Stimulated activated CD8-positive, alpha-beta memory T cell treated with anti-CD3 and anti-CD28 coated beads, Interleukin-7, amount 100 ng/mL, for 48 hours (primary cell): ENCODE measurements at places on chromosomes 2 and 18.

DNA sequence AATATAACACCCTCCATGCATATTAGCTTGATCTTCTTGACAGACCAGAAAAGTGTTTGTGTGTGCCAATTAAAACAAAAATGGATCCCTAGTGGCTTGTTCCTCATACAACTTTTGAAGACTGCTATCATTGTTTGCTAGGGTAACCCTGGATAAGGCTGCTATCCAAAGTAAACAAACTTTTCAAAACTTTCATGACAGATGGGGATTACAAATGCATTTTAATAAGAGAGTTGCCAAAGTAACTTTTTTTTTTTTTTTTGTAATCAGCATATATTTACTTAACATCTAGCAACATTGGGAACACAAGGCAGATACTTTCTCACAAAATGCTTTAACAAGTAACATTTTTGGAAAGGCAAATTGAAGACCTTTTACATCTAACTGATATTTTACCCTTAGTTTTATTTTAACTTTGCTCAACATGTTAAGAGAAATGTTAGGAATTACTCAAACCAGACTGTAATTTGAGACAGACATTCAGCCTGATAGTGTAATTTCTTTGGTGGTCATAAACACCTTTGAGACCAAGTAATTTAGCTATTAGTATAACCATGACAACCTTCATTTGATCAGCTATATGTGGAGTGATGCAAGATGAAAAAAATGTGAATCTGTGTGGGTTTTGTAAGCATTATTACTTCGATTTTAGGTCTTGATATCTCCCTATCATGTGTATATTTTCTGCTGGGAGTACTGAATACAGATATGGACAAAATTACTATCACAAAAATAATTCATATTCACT, 300.9 kb downstream of the ARHGAP15 start:
- no peak for DNase-seq

GRCh38 chr2:127277028-127277427, 16.9 kb downstream of the ERCC3 start:
- no peak for DNase-seq

GRCh38 chr18:73893880-73894279, 253.8 kb downstream of the FBXO15 start:
- DNase-seq, result no peak

GRCh38 chr18:74982946-74983635, 225.8 kb downstream of the PTGR3 start:
- no peak for DNase-seq

GRCh38 chr2:191204433-191204832, 40.8 kb upstream of the MYO1B start:
- no peak for DNase-seq

DNA sequence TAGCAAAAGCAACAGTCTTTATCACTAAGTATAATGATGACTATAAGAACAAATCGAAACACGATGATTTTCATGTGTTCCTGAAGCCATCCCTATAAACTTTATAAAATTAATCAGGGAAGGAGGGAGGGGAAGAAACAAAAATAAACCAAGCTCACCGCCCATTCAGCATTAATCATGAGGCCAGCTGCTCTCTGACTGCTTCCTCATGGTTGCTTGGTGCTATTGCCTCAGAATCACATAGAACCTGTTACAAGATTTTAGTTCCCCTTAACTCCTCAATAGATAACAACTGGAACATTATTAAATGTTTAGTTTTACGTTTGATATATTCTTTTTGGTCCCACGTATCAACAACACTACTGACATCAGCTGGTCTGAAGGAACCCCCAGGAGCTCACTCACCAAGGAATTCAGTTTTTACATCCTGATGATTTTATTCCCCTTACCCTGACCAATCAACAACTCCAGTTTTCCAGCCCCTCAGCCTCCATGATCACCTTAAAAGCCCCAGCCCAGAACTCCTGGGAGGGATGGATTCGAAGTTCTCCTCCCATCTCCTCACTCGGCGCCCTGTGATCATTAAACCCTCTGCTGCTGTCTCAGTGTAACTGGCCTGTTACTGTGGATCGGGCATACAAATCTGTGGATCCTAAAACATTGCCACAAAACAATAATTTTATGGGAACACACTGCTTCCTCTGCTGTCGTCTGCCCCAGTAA, 10.6 kb upstream of the HNRNPLL start:
- no peak for DNase-seq
